ENCODE measurements at places on chromosomes 12 and 14.

- no peak for DNase-seq
Measured at GRCh38 chr12:81502912-81503695, 256.0 kb downstream of the PPFIA2 start.

DNA sequence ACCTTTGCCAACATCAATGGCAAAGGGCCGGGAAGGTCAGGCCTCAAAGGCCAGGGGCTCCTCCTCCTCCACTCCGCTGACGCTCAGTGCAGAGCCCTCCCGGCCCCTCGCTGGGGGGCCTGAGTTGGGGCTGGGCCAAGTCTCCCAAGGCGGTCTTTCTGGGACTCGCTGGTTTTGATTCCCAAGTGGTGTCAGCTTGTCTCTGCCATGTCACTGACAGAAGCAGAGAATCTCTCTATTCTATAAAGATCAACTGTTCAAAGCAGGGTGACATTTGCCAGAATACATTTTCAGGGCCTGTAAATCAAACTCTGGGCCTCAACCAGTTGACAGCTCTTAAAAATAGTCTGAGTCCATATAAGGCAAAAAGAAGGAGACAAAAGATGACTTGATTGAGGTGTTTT is 75.9 kb downstream of the CCDC88C start:
- no peak for DNase-seq

DNA sequence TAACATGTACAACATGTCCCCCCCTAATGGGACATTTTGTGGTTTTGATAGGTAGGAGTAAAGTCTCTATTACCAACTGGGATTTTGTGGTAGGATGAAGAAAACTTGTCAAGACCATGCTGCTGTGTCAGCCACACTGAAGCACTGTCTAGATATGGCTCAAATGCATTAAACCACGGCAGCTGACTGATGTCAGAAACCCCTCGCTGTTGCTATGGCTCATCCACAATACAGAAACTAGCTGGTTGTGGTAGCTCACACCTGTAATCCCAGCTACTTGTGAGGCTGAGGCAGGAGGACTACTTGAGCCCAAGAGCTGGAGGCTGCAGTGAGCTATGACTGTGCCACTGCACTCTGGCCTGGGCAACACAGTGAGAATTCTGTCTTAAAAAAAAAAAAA is 40.1 kb downstream of the PAPLN start:
- DNase-seq = no peak

GRCh38 chr12:86903159-86903558 is 647.0 kb upstream of the MGAT4C start:
- no peak for DNase-seq

DNA sequence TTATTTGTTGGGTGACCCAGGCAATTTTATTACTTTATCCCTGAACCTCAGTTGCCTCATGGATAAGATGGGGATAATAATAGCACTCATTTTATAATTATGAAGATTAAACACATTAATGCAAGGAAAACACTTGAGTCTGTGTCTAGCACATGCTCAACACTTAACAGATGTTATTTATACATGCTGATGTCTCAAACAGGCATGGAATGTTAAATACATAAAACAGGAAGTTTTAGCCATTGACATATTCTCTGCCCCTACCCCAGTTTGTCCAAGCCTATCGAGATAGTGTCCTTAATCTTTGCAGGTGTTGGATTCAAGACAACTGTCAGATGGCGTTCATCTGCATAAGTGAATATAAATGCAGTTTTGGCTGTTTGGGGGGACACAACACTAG is 109.8 kb downstream of the SCAF11 start:
- no peak for DNase-seq

- no peak for DNase-seq
Measured at GRCh38 chr12:43284486-43285158, 267.4 kb downstream of the ADAMTS20 start.

Measured in activated naive CD4-positive, alpha-beta T cell treated with anti-CD3 and anti-CD28 coated beads, Interleukin-2, amount 50 U/mL, for 72 hours (primary cell).